SHP77 (cell line): ENCODE measurements at places on chromosomes 1 and 21.

DNA sequence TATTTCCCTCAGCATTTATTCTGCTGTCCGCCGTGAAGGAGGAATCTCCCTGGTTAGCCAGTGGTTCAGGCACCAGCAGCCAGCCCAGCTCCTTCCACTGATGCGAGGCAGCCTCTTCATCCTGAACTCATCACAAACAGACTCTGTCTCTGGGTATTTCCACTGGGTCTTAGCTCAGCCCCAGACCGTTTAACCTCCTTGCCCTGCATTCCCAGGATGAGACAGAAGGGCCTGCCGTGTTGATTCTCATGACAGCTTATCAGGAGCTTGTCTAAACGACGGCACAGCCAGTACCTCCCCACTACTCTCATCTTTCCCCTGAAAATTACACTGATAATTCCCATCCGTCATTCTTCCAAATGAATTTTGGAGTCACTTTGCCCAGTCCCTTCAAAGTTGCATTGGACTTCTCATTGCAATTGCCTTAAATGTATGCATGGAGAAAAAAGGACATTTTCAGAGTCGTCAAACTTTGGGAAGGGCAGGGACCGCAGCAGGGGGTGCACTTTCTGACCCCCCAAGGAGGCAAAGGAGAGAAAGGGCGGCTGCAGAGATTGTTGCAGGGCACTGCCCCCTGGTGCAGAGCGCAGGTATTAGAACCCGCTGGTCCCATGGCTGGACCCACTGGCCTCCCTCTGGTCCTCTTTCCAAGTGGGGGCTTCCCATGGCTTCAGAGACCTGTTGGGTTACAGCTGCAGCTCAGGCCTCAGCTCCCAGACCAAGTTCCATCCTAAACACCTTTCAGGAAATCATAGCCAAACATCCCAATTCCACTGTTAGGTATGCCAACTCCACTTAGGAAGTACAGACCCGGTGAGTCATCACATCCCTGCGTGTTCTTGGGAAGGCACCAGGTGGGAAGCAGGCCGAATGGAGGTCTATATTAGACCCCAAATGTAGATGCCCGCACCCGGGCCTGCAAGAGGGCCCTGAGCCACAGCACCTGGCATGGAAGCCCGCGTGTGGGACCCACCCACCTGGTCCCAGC lies 3.7 kb upstream of the MEGF6 start:
- peak; percentile 4 for DNase-seq

DNA sequence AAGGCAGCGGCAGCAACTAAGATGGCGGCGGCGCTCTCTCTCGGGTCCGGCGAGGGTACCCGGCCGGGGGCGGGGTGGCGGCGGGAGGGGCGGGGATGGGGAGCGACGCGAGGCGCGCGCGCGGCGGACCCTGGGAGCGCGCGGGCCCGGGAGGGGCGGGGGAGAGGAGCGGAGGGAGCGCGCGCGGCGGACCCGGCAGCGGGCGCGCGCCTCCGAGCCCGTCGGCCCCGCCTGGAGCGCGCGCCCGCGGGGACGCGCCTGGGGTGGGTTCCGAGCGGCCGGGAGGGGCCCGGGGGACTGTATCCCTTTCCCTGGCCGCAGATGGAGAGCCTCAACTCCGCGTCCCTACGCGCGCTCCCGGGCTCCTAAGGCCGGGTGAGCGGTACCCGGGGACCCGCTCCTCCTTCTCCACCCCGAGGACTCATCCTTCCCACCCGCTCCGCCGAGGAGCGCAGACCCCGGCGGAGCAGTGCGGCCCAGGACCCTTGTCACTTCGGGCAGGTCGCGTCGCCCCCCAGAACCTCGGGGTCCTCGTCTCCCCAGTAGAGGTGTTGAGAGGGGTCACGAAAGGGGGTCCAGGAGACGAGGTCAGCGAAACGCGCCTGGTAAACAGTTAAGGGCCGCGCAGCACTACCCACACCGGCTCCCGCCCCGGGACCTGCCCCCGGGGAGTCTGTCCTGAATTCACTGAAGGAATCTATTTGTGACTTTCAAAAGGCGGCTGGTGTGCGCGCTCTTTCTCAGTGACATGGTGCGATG lies at the start of gene CLSTN1:
Gene CLSTN1, minus strand, starts transcription at position 23 of the 759 bp plus-strand sequence. CDS start 232 bp downstream, outside the sequence.
- peak; percentile 75 for DNase-seq

DNA sequence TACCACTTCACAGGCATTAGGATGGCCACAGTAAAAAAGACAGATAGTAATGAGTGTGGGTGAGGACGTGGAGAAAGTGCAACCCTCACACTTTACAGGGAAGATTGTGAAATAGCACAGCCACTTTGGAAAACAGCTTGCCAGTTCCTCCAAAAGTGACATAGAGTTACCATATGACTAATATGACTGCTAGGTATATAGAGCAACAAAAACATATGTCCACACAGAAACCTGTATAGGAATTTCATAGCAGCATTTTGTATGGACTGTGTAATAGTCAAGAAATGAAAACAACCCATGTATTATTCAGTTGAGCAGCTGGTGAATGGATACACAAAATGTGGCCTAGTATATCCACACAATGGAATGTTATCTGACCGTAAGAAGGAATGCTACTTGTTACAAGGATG lies 30.4 kb upstream of the LBR start:
- DNase-seq = no peak

- no peak for DNase-seq
Measured at GRCh38 chr1:204042516-204042915, 30.4 kb upstream of the SOX13 start.

GRCh38 chr1:183739082-183739481 lies 65.8 kb upstream of the RGL1 start:
- no peak for DNase-seq
